ENCODE measurements at places on chromosomes 6 and 20.

DNA sequence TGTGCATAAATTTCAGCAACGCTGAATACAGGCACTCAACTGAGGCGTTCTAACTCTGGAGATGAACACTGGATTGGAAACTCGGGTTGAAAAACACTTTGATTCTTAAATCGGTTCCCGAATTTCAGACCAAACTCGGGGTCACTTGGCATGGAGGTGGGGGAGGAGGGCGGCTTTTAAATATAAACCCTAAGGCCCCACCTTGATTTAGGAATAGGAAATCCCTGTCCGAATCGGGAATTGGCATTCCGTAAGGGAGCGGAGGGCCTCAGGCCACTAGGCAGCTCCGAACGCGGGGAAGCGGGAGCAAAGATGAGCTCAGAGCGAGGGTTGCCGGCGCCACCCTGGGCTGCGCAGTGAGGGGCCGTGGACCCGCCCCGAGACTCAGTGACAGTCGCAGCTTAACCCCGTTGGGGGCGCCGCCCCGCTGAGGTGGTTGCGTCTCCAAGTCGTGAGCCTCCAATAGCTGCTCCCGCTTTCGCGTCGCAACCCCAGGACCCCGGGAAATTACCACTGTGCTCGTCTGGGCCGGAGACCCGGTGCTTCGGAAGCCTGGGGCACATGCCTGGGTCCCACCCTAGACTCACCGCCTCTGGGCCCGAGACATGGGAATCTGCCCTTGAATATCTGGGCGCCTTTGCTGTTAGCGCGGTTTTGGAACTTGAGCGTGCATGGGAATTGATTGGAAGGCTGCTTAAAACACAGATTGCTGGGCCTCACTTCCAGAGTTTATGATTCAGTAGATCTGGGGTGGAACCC, 4.6 kb upstream of the SIM1 start:
- no peak for DNase-seq

GRCh38 chr6:68307301-68307700, 327.8 kb upstream of the ADGRB3 start:
- no peak for DNase-seq

DNA sequence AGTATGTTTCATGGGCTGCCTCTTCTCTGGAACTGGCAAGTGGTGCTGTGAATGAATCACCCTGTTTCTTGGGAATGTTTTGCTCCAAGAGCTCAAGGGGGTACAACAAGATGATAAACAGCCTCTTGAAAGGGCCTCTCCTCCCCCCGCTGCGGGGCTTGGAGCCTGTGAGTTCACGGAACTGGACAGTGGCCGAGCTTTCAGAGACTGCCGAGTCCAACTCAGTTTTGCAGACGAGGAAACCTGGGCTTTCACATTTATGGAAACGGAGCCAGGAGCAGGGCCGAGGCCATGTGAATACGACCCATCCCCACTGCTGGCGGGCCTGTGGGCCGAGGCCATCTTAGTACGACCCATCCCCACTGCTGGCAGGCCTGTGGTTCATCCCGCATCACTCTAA, 18.2 kb upstream of the SRC start:
- DNase-seq = no peak

GRCh38 chr20:33352258-33353012, 48.9 kb downstream of the CDK5RAP1 start:
- no peak for DNase-seq

DNA sequence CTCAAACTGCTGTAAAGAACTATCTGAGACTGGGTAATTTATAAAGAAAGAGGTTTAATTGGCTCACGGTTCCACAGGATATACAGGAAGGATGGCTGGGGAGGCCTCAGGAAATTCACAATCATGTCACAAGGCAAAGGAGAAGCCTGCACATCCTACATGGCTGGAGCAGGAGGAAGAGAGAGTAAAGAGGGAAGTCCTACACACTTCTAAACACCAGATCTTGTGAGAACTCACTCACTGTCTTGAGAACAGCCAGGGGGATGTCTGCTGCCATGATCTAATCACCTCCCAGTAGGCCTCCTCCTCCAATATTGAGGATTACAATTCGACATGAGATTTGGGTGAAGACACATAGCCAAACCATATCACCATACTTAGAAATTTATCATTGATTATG, 1307.0 kb upstream of the GJE1 start:
- no peak for DNase-seq

GRCh38 chr20:43974695-43975094, 60.0 kb downstream of the TOX2 start:
- no peak for DNase-seq

DNA sequence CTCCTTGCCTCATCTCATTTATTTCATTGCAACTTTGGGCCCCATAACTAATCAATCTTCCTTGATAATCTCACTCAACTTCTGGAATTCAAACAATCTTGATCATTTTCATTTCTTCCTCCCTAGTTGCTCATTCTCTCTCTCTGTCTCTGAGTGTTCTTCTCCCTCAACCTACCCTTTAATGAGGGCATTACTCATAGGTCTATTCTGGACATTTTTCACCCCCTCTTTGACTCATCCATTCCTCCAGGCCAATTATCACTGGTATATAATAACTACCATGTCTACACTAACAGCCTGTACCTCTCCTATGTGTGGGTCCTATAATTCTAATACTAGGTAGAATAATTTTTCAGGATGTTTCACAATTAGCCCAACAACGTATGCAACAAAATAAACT, 78.8 kb downstream of the COL21A1 start:
- no peak for DNase-seq

DNA sequence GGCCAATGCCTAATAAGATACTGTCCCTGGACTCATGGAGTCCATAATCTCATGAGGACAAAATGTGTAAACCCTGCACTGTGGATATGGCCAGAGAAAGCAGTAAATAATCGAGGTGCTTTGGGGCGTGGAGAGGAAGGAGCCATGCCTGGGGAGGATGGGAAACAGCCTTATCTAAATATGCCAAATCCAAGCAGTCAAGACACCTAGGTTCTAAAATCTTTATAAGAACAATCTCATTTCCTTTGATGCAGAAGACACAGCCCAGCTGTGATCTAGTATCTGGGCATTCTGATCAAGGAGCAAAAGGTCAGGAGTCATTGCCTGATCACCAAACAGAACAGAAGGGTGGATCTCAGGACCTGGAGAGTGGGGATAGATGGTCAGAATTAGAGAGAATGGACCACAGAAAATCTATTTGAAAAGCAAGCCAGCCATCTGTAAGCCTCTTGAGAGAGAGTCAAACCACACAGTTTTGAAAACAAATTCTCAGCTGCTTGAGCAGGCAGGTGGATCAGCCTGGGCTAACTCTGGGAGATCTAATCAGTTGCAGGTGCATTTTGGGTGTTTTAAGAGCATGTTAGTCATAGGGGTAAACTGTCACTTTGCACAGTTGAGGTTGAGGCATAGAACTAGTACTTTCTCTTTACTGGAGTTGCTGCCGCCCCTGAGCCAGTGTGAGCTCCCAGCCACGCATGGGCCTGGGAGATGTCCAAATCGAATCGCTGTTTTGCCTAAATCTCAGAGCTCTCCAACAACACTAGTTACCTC, 130.8 kb upstream of the TNFAIP3 start:
- no peak for DNase-seq

DNA sequence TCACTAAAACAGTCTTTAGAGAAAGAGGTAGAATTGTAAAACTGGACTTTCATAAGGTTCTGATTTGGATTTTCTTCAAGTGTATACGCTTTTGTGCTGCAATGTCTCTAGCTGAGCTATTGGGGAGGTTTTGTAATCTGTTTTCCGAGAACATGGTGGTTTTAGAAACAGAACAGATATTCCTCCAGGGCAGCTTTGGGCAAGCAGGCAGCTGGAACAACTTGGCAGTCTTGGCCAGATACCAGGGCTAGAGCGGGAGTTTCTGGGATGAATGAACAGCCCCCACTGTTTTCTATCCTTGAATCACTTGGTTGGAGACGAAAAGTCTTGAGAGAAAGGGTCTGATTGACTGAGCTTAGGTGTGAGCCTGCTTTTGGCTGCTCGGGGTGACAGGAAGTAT, 17.1 kb upstream of the ARMC2 start:
- DNase-seq = no peak

- no peak for DNase-seq
These were observed at the start of gene RBM24 for GRCh38 chr6:17281100-17281496. Gene RBM24 (plus strand): TSS chr6:17281361. CDS start chr6:17281582, 221 bp downstream.

GRCh38 chr6:127077886-127078285, 40.6 kb upstream of the RSPO3 start:
- no peak for DNase-seq

DNA sequence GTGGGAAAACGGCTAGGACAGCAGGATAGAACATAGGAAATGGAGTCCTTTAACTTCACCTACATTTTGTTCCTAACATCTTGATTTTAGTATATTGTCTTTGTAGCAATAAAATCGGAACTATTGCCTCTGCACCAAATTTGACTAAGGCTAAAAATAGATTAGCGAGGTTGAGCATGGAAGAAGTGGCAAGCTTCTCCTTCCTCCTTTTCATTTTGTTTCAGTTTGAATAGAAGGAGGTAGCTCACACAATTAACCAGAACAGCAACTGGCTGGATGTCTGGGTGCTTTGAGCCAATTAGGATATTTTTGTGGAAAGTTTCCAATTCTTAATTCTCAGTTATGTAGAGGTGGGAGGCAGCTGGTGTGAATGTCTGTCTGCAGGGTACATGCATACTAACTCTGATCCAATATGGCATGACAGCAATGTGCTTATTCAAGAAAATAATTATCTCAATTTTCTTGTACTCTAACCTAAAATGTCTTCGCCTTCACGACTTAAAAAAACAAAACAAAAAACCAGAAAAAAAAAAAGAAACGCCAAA, 3.1 kb upstream of the HECA start:
- DNase-seq = no peak

- DNase-seq = no peak
These were observed 7.4 kb downstream of the PIM1 start for GRCh38 chr6:37177077-37177934.

DNA sequence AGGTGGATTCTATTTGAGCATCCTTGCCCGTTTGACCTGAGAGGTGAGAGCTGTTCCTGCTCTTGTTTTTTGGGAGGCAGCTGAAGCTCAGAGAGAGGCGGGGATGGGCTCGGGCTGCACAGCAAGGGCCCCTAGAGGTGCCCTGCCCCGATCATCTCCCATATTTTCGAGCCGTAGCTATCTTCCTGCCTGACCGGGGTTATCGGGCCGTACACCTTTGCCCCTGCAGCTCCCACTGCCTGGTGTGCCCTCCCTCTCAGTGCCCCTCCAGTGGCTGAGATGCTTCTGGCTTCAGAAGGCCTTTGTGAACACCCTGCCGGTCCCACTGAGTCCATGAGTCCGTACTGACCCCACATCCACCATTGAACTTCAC, 6.7 kb downstream of the SRC start:
- DNase-seq = no peak

- no peak for DNase-seq
These were observed 1111.4 kb upstream of the CITED2 start for GRCh38 chr6:140485740-140486449.

DNA sequence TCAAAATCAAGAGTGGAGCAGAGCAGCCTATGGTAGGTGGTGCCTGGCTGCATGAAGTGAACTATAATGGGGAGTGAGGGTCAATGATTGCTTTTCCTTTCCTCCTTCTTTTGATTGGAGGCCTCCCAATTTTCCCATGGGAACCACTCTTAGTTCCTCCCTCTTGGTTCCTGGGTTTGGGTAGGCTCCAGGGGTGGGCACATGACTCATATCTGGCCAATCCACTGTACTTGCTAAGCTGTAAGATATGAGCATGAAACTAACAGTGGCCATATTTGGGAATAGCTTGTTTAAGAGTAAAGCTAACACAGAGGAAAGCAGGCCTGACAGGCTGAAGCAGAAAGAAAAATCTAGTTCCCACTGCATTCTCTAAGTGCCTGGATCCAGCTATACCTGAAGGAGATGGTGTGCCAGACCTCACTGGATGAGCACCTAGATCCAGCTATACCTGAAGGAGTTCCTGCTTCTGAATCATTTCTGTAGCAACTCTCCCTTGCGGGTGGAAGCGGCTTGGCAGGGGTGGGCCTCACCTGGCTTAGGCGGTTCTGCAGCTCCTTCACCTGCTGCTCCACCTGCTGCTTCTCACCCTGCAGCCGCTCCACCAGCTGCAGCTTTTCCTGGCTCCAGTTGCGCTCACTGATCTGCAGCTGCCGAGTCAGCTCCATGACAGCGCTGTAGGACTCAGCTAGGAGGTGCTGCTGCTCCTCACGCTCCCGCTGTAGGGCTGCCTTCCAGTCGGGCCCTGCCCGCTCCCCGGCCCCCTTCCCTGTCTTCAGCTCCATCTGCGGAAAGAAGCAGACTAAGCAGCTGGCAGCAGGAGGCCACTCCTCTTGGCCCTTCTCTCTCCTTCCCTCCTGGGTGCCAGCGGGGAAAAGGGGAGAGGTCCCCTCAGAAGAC, 29.0 kb upstream of the DSN1 start:
- DNase-seq = no peak

DNA sequence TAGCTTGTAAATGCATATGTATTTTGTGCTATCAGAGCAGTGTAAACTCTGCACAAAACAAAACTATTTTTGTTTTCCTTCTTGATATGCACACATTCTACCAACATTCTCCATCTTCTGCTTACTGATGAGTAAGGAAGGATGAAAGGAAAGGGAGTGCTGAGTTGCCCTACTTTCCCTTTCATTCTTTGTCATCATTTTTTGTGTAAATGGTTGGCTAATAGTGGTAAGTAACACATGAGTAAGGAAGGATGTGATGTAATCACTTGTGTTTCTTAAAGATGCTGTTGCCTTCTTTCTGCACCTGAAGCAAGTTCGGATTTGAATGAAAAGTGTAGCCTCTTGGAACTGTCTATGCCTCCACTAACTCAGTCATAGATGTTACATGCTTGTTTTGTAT, 4.6 kb upstream of the REV3L start:
- no peak for DNase-seq

GRCh38 chr6:130675072-130675471, 152.1 kb upstream of the SMLR1 start:
- DNase-seq = no peak

DNA sequence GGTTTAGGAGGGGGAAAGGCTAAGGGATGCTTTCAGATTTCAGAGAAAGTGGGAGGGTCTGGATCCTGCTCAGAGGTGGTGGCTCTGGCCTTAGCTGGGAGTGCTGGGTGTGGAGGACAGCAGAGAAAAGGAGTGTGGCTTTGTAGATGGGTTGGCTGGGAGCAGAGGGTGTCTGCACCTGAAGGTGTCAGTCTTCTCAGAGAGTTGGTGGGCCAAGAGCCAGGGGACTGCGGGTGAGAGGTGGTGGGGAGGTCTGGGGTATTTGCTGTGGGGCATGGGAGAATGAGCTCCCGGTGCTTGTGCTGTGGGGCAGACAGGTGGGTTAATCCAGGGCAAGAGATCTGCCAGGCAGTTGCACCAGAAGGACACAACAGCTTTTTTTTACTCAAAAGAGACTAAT, 67.4 kb downstream of the TOX2 start:
- DNase-seq = no peak

DNA sequence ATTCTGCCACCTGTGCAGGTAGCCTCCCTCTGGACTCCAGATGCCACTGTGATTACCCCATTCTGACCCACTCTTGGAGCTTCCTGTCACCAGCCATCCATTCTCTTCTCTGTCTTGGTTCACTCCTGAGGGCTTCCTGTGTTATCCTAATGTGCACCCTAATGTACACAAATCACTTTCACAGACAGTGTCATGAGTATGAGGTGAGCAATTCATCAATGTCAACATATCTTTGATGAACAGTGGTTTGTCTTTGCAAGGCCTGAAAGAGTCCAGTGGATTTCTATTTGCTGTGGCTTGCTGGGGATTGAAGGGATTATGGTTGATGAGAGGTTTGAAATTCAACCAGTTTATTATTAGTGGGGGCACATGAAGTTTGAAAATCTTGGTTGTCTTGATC, 63.8 kb upstream of the EEF1E1 start:
- no peak for DNase-seq

GRCh38 chr6:37314487-37315156, 39.2 kb upstream of the RNF8 start:
- no peak for DNase-seq

- DNase-seq = no peak
These were observed 492.0 kb upstream of the NRSN1 start for GRCh38 chr6:23633996-23634395.

All from stimulated activated CD8-positive, alpha-beta memory T cell treated with anti-CD3 and anti-CD28 coated beads, Interleukin-4, amount 100 ng/mL, for 4 hours (primary cell).